Effector CD4-positive, alpha-beta T cell (primary cell): ENCODE measurements at places on chromosomes 3 and 15.

DNA sequence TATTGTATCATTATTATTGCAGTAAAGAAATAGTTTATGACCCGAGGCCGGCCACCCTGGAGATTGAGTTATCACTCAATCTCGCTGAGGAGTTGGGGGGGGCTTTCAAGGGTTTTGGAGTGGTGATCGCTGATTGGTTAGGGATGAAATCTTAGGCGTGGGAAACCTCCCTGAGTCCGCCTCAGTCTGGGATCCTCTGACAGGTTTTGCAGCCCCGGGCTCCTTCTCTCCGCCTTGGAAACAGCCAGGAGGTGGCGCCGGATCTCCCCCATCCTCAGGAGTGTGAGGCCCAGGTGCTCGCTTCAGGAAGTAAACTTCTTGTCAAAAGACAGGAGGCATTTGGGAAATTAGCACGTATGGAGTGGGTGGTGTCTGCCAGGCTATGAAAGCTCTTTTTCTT, 41.1 kb upstream of the SEC61A1 start:
- DNase-seq, result no peak

- DNase-seq, result no peak
Measured at GRCh38 chr3:187019542-187020072, 89.3 kb downstream of the ST6GAL1 start.

DNA sequence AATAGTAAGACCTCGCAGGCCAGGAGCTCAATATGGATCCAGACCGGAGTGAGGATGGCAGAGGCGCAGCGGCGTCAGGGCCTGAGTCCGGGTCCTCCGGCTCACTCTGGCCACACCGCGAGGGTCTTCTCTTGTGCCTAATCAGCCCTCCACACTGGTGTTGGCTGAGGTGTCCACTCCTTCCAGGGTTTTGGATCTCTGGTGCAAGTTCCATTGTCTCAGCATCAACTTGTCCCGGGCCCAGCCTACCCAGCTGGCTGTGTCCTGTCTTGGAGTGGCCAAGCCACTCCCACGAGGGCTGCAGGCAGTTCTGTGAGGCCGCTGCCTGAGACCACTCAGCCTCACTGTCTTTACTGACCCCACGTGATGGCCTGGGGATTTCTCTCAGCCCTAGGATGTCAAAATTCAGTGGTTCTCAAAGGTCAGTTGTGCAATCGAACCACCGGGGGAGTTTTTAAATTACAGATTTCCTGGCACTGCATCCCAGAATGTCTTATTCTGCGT, 12.6 kb upstream of the GOLGA6L7 start:
- no peak for DNase-seq

- DNase-seq, result no peak
Measured at GRCh38 chr3:55309336-55309735, 177.8 kb downstream of the WNT5A start.

GRCh38 chr3:177538750-177539730, 341.8 kb upstream of the TBL1XR1 start:
- DNase-seq, result no peak
